ENCODE measurements at places on chromosomes 1 and 21.

DNA sequence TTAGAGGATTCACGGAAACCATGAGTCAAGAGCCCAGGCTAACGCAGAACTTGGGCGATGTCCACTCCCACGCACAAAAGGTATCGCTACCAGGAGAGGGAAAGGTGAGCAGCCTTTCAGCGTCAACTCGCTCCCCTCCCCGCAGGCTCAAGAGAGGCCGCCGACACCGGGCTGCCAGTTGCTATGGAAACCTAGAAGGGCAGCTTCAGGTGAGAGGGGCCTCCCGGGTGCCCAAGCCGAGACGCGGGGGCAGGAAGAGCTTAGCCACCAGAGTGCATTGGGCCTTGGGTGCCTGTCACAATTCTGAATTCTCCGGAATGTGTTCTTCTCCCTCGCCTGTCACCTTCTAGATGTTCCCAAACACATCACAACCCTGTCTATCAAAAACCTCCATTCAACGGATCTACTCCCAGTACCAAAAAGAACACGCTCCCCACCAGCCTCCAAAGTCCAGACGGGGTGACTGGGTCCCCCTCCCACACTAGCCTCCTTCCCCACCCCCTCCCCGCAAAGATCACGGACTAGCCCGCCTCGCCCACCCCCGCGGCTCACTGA is 694 bp downstream of the MEAF6 start:
- peak; percentile 84 for DNase-seq

- DNase-seq: no peak
Observed at GRCh38 chr1:229759037-229759435, 133.0 kb downstream of the URB2 start.

GRCh38 chr1:163668472-163668871 is 346.7 kb downstream of the NUF2 start:
- no peak for DNase-seq

GRCh38 chr1:72186733-72187307 is 95.5 kb downstream of the NEGR1 start:
- no peak for DNase-seq

GRCh38 chr1:196442366-196442765 is 165.9 kb downstream of the KCNT2 start:
- DNase-seq: no peak

DNA sequence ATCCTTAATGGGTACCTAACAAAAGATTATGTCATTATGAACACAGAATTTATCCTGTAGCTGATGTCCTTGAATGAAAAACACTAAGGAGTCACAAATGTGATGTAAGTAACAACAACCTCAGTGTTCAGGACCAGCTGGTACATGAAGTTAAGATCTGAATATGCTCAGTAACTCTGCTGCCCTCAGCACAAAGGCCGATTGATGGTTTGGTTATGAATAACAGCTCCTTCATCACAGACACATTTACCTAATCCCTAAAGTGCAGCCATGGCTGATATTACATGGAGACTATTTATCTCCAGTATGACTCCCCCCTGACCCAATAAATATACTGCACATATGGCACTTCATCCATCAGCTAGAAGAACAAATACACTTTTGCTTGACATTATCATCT is 75.2 kb downstream of the PLPPR5 start:
- no peak for DNase-seq

- DNase-seq: no peak
Observed at GRCh38 chr1:201503397-201504176, 3.3 kb downstream of the CSRP1 start.

GRCh38 chr1:187838335-187839293 is 1009.9 kb downstream of the PLA2G4A start:
- DNase-seq: no peak

GRCh38 chr1:6212193-6212959 is 6.5 kb downstream of the RNF207 start:
- no peak for DNase-seq

DNA sequence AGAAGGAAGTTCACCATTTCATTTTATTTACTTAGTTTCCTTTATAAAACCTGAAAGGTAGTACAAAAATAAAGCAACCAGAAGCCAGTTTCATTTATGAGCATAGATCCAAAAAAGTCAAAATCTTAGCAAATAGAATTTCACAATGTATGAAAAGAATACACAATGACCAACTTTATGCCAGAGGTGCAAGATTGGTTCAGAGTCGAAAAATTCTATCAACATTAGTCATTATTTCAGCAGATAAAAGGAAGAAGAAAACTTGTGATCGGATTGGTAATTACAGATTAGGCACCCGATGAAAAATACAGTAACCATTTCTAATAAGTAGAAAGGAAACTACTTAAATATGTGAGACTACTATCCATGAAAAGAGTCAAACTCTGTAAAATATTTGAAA is 89.1 kb downstream of the ITSN1 start:
- DNase-seq: no peak

DNA sequence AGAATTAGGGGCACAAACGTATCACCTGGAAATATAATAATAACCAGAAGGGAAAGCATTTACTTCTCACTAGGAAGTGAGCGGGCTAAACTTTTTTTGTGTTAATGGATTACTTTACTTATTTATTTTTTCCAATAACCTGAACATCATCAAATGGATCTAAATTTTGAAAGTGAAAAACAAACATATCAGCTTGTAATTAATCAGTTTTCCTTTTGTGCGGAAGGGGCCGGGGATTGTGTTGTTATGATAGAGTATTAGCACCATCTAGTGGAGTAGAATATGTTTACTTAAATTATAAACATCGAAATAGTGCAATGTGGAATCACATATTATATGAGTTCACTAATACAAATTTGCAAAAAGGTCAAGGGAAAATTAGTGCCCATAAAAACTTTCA is 9.0 kb downstream of the CFH start:
- DNase-seq: no peak

DNA sequence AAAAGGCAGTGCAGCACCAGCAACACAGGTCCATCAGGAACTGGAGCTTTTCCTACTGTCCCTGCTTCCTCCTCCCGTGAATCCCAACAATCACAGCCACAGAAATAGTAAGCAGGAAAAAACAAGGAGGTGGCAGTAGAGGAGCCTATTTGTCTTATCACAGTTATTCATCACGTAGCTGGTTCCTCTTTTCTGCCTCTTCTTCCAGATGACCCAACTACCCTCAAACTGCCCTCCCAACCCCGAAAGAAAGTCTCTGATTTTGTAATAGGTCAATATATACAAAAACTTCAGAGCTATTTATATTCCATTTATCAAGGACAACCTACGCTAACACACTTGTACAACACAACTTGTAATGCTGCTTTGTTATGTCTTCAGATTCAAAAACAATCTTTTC is 21.4 kb downstream of the GNB1 start:
- DNase-seq: no peak

DNA sequence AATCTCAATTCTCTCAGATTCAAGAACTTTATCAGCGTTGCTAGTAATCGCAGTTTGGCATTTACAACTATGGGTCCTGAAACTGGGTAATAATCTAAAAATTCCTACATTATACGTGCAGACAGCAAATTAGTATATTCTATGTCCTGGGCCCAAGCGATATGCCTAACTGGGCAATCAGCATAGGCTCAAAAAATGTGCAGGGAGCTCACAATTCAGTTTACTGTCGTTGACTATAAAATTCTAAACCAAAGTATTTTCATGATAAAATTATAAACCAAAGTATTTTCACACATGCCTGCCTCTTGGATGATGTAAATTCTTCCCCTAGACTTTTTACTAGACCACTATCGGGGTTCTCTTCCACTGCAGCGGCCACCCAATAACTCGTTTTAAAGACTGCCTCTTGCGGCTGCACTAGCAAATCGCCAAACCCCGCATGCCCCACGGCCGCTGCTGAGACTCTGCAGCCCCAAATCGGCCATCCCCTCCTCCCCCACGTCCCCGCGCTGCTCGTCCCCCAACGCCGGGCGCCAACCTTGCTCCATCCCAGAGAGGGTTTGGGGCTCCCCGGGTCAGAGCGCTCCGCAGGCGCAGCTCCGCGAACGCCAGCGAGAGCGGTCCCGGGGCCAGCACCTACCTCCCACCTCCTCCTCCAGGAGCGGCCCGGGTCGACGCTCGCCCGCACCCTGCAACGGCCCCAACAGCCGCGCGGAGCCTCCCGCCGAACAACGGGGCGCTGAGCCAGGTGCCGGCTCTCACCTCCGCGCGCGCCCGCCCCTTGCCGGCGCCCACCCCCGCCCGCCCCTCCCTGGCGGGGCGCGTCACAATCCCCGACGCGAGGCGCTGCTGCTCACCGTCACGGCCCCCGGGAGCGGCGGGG is 506 bp downstream of the SSX2IP start:
- no peak for DNase-seq

GRCh38 chr1:54714881-54715492 is 674 bp upstream of the TTC4 start:
- DNase-seq: no peak

DNA sequence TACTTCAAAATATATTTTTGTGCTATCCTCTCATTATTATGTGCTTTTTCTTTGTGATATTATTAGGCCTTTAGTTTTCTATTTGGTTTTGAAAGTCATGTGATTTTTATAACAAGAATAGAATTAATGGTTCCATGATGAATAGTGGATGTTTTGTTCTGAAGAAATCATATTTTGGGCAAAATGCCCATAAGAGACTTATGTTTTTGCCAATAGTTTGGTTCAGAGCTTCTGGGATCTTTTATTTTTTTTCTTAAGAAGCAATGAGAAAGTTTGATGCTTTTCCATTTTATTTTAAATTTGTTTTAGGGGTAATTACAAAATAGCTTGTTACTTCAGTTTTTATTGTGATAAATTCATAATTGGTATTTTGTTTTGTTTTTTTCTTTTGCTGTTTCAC is 49.8 kb downstream of the LYPLAL1 start:
- DNase-seq: no peak

GRCh38 chr1:31703431-31704270 is at the start of gene COL16A1:
Gene COL16A1, minus strand, starts transcription at chr1:31704017. Its CDS starts 1,824 bp downstream, at chr1:31702193.
- no peak for DNase-seq

- DNase-seq: no peak
Observed at GRCh38 chr1:100387657-100388350, 35.5 kb downstream of the CDC14A start.

- DNase-seq: no peak
Observed at GRCh38 chr1:179757933-179758332, 14.8 kb downstream of the FAM163A start.

DNA sequence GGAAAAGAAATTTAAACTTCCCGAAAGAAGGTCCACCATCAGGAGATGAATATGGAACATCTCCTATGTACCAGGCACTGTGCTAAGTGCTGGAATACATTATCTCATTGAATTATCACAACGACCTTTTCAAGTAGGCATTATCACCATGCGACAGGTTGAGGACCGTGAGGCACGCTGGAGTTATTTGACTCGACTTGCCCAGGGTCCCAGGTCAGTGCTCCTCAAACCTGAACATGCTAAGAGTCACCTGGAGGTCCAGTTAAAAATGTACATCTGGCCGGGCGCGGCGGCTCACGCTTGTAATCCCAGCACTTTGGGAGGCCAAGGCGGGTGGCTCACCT is 15.9 kb upstream of the AGTRAP start:
- no peak for DNase-seq

- peak; percentile 80 for DNase-seq
Observed at GRCh38 chr1:27332536-27333281, 9.1 kb upstream of the SYTL1 start.

GRCh38 chr21:33932731-33933130 is 17.1 kb upstream of the ATP5PO start:
- no peak for DNase-seq

DNA sequence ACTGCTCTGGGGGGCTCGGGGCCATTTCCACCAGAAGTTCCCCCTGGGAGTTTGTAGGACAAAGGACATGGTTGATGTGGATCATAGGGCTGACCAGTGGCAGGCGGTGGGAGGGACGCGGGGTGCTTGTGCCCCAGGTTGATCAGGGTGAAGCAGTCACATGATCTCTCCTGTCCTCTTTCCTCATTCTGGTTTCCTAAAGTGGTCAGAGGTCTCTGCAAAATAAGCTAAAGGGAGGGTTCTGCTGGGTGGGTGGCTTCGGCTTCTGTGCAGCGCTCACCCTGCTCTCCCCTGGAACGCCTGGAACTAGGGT is 9.2 kb downstream of the PDXK start:
- DNase-seq: no peak

DNA sequence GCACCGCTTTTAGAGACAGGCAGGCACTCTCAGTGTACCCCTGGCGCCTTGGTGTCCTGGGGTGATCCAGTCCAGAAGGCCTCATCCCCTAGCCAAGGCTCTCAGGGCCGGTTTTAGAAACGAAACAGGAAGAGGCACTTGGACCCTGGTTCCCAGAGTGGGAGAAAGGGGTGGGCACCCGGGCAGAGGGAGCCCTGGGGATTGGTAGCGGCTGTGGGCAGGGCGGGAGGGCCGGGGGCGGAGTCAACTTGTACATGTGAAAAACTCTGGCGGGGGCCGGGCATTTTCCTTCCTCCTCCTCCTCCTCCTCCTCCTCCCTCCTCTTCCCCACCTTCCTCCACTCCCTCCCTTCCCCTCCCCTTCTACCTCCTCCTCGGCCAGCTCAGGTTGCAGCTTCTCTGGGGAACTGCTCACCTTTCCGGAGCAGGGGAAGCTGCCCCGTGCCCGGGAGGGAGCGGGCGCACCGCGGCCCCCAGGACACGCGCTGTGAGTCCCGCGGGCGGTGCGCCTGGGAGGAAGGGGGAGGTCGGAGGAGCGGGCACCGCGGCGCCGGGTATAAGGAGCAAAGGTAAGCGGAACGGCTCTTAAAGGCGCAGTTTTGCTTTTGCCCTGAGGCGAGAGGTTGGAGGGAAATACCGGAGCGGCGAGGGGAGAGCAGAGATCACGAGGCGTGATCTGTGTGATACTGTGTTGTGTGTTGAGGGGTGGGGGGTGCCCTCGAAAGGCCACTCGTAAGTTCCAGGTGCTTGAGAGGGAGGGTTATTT is at the start of gene CDK18:
CDK18 (plus strand) TSS at position 359 of the 765 bp plus-strand sequence. CDS start 18,499 bp downstream, outside the sequence.
- peak; percentile 75 for DNase-seq

GRCh38 chr1:22163564-22163963 is 20.7 kb upstream of the WNT4 start:
- DNase-seq: no peak

GRCh38 chr21:26320596-26320995 is 150.0 kb upstream of the APP start:
- DNase-seq: no peak

DNA sequence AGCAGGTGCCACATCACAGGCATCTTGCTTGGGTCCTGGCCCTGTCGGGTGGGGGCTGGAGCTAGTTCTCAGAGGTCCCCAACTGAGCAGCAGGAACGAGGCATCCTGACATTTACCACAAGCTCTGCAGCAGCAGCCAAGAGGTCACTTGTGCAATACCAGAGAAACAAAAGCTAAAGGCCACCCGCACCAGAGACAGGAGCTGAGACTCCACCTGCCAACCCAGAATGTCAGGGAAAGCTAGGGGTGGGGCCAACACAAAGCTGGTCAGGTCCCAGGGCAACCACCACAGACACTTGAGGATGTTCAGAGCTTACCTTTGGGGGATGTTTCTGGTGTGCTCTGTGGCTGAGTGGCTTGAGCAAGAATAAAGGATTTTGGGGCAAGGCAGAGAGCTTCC is 13.6 kb upstream of the SYT6 start:
- no peak for DNase-seq
